ENCODE measurements at places on chromosomes 3 and 15.
A peak's percentile ranks its signal among the peaks of the same experiment; 100 is the strongest.

GRCh38 chr3:143307613-143308183, 188.1 kb downstream of the CHST2 start:
- no peak for DNase-seq

- no peak for DNase-seq
These were observed 75.8 kb upstream of the UMPS start for GRCh38 chr3:124654470-124654845.

DNA sequence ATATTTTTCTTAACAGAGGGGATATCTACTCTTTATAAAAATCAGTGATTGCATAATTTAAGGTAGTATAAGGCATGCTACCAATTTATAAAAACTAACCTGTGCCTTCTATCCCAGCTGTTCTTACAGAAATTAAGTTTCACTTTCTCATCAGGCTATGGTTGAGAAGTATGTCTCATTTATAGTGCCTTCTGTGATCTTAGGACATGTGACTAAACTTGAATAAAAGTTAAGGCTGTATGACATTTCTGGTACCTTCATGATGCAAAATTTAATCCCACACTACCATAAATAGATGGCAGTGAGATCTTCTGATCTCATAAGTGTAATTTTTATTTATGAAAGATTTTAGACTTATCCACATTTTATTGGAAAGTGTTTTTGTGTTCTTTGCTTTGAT, 12.6 kb downstream of the TIPARP start:
- DNase-seq = no peak

DNA sequence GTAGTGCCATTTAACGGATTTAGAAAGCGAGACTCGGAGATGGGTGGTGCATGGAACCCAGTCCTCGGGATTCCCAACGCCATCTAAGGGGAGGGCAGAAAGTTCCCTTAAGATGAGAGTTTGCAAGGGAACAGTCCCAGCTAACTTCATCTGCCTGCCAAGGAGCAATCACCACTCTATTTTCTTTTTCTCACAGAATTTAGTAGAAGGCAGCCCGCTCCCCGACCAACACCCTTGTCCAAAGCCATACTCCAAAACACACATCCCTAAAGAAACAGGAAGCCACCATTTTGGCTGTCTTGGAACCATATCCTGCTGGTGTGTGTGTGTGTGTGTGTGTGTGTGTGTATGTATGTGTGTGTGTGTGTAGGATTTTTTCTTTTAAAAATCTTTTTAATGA, 7.1 kb upstream of the FGD5 start:
- DNase-seq = no peak

- no peak for DNase-seq
These were observed 4.3 kb downstream of the BMF start for GRCh38 chr15:40104296-40104864.

DNA sequence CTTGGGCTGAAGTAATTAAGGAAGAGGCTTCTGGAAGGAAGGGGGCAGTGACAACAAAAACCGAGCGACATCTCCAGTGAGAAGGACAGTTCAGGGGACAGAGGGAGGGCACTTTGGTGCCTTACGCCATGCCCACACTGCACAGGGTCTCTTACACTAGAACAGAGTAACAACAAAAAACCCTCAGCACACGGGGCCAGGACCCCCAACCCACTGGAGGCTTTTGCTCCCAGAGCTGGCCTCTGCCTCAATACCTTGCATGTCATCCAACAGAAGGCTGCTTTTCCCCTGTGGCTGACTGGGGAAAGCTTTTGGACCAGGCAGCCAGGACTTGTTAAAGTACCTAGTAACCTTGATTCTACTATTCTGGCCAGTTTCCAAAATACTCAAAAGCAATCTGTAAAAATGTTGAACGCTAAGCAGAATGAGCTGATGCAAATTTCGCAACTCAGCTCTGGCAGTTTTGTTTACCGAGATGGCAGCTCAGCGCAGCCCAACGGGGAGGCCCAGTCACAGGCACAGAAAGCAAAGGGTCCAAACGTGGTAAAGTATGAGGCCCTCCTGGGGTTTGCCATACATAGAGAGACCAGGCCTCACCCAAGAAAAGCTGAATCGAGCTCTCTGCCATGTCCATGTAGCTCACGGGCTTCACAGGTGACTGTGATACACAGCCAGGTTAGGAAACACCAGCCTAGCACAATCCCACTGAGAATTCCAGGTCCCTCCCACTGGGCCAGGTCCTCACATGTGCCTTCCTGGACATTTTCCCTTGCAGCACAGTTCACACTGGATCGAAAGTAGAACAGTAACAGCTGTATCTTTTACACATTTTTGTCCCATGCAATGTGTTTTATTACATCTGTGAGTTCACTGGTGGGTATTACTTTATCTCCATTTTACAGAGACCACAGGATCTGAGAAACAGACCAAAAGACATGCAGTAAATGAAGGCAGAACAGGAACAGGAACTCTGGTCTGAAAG, 6.0 kb downstream of the CHCHD4 start:
- no peak for DNase-seq

DNA sequence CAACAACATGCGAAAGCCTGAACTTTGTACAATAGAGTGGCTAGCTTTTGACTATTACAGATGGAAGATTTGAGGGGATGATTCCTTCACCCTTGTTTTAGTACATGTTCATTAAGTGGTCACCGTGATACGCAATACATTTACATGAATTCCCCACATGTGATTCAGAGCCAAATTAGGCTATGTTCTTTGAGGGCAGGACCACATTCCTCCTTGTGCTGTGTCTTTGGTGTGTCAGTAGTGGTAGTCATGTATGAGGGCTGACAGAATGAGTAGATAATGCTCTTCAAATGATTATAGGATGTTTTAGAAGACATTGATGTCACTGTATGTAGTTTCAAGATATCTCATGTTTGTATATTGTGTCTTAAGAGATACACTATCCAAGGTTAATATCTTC, 12.1 kb downstream of the PTPRG start:
- no peak for DNase-seq

DNA sequence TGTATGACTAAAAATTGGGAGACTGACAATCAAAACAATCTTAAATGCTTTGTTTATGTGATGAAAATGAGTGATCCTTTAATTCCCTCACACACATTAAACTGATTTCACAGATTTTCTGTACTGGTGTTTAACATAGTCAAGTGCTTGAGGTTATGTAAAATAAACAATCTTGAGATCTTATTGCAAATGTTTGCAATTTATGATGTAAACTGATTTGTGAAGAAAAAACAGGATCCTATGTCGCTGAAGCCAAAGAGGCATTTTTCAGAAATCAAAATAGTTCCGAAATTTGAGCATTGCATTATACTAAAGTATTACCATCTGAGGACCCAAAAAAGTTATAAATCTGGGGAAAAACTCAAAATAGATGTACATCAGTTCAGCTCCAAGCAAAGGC, 12.7 kb downstream of the SHOX2 start:
- DNase-seq = no peak

DNA sequence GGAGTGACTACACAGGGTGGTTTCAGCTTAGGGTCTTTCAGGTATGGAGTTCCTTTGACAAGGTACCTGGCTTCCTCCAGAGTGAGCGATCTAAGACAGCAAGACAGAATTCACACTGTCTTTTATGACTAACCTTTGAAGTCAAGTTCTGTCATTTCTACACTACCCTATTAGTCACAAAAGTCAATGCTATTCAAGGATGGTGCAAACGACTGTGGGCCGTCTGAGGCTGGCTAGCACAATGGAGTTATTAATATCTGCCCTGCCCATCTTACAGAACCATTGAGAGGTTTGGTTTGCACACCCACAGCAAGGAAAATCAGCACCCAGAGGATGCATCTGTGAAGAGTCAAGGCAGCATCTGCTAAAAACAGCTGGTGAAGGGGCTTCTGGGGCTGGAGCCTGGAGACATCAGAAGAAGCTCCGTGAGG, 62.9 kb upstream of the XCR1 start:
- no peak for DNase-seq

DNA sequence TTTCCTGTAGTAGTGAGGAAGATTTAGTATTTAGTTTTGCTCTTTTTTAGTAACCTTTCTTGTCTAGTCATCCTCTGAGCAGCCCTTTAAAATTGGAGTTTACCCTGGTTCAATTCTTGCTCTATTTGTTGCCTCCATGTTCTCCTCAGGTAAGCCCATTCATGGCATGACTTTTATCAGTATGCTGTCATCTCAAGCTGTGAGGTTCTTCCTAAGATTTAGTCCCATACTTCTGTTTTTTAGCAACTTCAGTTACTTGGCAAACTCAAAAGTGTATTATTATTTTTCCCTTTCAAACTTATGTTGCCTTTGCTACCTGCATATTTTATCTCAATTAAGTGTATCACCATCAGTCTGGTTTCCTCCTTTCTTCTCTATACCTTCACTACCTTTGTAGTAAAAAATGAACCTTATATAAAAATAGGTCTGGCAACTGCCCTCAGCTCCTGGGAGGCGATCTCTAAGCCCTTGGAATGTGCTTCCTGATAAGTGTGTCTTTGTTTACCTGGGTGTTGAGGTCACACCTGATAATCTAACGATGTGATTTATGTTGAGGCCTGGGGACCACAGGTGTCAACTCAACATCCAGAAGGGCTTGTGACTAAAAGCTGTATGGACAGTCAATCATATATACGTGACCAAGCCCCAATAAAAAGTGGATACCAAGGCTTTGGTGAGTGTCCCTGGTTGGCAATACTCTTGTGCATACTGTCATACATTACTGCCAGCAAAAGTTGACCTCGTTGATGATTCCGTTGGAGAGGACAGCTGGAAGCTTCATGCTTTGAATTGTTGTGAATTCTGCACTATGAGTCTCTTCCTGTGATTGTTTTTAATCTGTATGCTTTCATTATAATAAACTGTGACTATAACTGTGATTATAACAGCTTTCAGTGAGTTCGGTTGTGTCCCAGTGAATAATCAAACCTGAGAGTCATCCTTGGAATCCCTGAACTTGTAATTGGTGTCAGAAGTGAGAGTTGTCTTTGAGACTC, 3.9 kb downstream of the NSUN3 start:
- no peak for DNase-seq

- no peak for DNase-seq
These were observed 213.7 kb downstream of the DIPK2A start for GRCh38 chr3:144185276-144185675.

GRCh38 chr3:151278230-151278629, at the start of gene P2RY14:
Gene P2RY14 (minus strand): TSS chr3:151278542. CDS start chr3:151214316, 64,226 bp downstream.
- DNase-seq = no peak

DNA sequence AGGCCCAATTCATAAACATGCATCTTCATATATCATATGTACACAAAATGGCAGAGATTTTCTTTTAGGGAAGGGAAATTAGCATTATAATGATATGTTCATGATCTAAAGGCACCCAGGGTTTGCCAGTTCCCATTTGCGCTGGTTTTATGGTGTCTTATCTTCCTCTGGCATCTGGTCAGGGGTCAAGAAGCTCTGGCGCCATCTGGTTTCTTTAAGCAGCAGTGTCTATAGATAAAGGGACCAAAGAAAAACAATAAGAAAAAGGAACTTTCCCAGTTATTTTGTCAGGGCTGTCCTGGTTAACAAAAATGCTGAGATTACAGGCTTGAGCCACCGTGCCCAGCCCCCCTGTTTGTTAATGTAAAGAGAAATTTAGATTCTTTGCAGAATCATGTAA, 3.3 kb upstream of the DCP1A start:
- no peak for DNase-seq

DNA sequence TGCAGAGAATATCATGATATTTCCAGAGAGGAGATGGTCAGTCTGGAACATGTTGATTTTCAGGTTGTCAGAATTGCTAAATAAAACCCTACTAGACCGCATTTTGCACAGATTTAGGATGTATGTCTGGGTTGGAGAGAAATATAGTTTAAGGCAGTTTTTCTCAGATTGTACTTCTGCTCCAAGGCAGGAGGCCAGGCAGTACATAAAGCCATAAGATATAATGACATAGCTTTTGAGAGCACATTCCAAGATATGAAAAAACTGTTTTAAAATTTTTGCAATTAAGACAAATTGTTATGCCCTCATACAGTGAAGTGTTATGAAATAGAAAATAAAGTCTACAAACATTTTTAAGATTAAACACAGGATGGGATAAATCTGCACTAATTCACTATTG, 301.8 kb upstream of the CBLB start:
- DNase-seq = no peak

GRCh38 chr3:45223889-45224727, 2.0 kb downstream of the TMEM158 start:
- DNase-seq = no peak

DNA sequence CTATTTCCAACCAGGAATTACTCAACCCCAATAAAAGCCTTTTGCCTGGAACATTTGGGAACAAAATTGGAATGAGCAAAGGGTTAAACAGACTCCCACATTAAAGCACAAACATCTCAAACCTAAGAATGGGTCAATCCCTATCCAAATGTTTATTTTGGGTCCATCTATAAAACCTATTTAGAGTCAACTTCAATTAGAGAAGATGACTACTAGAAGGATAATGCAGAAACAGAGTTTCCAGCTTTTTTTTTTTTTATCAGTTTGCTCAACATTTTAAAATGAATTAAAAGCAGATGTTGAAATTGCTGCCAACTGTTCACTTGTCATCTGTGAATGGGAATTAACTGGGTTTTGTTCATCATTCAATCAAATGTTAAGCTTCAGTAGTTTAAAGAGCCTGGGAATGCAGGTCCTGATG, 4.1 kb upstream of the TBC1D23 start:
- DNase-seq = no peak

GRCh38 chr3:138455801-138456716, 21.6 kb downstream of the ESYT3 start:
- no peak for DNase-seq

DNA sequence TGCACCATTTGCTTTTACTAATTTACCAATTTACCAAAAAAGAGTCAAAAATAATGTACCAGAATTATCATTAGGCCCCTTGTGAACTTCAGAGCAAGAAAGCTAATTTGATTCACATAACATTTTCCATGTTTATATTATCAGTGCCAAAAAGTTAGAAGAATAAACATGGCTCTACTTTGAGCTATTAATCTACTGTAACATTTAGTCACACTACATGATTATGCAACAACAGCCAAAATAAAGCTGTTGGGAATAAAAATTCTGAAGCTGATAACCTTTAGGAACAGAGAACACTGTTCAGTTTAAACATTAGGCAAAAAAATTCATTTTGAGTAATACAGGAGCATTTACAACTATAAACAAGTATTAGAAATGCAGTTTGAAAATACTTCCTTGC, 63.6 kb downstream of the PROS1 start:
- no peak for DNase-seq

DNA sequence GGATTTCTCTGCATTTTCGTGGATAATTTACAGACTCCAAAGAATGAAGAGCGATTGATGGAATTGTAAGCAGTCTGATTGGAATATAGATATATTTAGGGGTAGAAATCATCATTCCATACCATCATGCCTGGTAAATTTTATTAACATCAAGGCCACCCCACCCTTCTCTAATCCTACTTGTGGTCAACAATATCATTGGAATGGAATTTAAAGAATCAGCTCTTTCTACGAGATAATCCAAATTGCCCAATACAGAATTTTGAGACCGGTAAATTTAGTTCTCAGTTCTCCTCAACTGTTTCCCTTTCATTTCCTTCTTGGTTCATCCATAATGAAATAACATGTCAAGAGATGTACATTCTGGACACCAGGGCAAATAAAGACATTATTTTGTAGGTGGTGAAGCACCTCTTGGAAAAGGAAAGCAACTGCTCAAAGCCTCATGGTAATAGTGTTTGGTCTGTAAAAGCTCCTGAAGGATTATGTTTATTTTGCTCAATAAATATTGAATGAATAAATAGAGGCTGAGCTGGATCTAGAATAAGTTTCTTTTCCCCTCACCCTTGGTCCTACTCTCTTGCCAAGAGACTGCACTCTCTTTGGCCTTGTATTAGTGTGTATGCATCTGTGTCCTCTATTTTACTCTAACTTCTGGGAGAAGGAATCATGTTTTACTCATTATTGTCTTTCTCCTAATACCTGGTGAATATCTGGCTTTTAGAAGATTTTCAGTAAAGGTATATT, 133.7 kb upstream of the BCL6 start:
- DNase-seq = peak; percentile 12

- DNase-seq = no peak
These were observed 142.4 kb downstream of the ZPLD1 start for GRCh38 chr3:102577082-102577789.

All from astrocyte of the cerebellum (primary cell).